ENCODE measurements at places on chromosomes 3 and 15.
A peak's percentile ranks its signal among the peaks of the same experiment; 100 is the strongest.

DNA sequence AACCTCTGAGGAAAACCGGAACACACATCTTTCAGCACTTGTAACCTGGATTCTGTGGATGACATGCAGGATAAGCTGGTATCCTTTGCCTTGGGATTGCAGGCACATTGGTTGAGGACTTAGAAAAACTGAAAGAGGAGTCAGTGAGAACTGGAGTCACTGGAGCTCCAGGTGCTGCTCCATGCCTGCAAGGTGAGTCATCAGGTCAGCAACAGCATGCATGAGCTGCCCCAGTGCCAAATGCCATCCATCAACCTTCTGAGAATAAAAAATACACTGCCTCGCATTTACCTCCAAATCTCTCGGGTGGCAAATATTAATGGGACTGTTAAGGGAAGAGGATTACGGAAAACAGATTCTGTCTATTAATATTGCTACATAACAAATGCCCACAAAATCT is 729.1 kb downstream of the NTRK3 start:
- DNase-seq, result no peak

DNA sequence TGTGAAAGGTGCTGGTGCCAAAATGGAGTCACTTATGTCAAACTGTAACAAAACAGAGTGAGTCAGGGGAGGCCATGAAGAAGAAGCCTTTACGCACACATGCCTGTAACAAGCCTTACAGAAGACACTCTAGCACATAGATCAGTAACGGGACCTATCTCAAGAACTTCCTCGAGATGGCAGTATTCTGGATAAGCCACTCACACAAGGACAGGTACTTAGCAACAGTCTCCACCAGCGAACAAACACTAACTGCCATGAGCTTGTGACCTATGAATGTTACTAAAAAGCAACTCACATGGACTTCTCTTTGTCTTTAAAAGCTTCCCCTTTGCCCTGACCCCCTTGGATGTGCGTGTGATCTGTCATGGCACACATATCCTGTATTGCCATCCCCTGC is 235.1 kb downstream of the CD47 start:
- no peak for DNase-seq

GRCh38 chr3:14273901-14274611 is 95.4 kb downstream of the LSM3 start:
- DNase-seq, result no peak

- DNase-seq, result peak; percentile 79
Measured at GRCh38 chr3:62562596-62562995, 189.2 kb upstream of the FEZF2 start.

DNA sequence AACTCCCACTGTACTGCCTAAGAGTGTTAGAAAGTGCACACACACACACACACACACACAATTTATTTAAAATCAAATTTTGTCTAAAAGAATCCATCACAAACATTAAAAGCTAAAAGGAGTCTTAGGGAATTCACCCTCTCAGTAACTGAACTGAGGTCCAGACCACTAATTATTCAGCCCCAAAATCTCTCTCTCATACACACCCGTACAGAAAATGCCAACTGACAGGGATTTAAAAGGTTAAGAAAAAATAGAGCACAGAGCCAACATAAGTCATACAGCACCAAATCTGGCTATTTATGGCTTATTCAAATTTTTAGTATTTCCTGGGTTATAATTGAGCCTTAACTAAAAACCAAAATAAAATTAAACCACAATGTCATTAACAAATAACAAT is 20.7 kb downstream of the GBE1 start:
- DNase-seq, result no peak

DNA sequence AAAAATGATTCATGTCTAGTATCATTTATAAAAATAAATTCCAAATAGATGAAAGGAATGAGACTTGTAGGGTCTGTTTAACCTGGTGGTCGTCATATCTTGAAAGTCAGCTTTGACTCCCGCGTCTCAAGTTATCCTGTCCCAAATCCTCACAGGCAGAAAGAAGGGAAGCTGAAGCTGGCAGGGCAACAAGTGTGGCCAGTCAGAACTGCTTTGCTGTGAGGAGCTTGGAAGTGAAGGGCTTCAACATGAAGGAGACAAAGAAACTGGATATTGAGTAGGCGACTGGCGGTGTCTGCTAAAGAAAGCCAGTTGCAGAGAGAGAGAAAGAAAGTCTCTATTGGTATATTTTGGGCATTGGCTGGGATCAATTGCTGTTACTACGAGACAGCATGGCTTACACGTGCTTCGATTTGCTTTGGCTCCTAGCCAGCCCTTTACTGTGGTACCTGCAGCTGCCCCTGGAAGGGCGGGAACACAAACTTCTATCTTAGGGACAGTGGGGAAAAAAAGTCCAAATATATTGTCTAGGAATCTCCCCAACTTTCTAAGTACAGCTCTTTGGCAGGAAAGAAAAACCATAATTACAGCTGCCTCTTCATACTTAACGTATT is 107.2 kb downstream of the CHST2 start:
- no peak for DNase-seq

DNA sequence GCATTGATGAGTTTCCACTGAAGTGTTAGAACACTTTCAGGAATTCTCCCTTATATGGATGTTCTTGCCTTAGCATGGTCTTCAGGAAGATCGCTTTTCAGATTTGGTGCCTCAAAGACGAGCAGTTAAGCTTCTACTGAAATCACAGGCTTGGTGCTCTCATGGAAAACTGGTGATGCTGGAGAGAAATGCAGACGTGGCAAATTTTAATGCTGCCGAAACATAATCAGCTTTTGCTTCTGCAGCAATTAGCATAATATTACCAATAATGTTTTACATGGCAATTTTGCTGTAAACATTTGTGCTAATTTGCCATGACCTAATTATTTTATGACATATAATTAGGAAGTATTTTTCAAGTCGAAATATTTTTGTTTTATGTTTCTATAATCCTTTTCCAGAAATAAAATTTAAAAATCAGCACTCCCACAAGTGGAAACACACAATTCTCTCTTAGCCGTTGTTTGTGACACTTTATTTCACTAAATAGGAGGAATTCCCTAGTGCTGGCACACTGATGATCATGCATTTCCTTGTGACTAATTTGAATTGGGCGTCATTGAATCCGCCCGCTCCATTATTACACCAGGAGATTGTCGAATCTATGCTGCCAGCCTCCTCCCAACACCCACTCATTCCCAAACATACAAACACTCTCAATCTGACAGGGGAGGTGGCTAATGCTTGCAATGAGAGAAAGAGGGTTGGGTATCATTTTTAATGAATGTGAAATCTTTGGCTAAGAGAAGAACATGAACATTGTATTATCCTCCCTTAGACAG is 506.8 kb upstream of the PPP2R3A start:
- DNase-seq, result no peak

GRCh38 chr3:167913219-167913835 is 177.8 kb downstream of the SERPINI1 start:
- DNase-seq, result peak; percentile 84

GRCh38 chr3:27138562-27138961 is 230.6 kb downstream of the NEK10 start:
- no peak for DNase-seq

DNA sequence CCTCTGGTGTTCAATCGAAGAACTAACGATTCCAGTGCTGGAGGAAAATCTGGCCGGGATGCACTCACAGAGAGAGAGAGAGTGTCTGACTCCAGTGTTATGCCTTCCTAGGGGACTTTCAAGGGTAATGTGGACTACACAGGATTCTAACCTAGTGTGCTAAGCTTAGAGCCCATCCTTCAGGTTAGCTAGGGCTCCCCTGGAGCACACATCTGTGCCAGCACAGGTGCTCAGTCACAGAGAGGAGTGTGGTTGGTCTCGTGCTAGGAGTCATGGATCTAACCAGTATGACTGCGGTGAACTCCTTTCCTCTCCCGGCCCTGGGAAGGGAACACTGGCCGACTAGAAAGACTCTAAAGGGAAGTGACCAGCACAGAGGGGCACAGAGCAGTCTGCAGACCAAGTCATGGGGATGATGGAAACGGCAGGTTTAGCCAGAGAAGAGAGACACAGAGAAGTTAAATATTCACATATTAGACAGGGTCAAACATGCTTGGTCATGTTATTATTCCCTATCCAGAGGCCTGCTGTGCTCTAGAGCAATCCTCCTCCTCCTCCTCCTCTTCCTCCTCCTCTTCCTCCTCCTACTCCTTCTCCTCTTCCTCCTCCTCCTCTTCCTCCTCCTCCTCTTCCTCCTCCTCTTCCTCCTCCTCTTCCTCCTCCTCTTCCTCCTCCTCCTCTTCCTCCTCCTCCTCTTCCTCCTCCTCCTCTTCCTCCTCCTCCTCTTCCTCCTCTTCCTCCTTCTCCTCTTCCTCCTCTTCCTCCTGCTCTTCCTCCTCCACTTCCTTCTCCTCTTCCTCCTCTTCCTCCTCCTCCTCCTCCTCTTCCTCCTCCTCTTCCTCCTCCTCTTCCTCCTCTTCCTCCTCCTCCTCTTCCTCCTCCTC is 280.3 kb downstream of the XXYLT1 start:
- DNase-seq, result no peak

GRCh38 chr3:32307591-32307990 is 69.1 kb downstream of the CMTM8 start:
- DNase-seq, result no peak

GRCh38 chr15:40776537-40777141 is 6.9 kb downstream of the C15orf62 start:
- DNase-seq, result peak; percentile 68

DNA sequence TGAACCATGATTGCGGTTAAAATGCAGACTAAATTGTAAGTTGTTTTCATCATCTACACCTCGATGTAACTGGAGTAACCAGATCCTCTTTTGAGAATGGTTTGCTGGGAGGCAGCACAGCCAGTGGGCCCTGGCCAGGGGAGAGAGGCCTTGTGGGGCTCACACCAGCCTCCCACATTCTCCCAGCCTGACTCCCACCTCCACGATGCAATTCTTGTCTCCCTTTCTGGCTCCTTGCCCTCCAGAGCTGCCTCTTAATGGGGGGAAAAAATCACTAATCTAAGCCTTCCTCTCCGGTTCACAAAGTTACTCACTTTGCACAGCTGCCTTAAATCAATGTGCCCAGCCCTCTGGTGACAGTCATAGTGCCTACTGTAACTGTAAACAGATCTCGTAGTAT is 17.9 kb upstream of the PAQR5 start:
- no peak for DNase-seq

DNA sequence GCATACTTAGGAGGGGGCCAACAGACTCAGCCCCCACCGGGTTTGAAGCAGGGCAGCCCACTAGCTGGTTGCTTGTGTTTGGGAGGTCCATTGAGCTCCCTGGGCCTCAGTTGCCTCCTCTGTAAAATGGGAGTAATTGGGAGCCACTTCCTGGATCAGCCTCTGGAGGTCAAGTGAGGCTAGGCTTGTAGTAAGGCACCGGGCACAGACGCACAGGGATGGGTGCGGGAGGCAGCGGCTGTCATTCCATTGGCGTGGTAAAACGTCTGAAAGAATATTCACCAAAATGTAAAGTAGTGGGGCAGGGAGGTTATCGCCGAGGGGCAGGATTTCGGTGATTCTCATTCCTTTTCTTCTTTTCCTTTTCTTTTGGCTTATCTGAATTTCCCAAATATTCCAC is 64.6 kb downstream of the TLE3 start:
- DNase-seq, result no peak

DNA sequence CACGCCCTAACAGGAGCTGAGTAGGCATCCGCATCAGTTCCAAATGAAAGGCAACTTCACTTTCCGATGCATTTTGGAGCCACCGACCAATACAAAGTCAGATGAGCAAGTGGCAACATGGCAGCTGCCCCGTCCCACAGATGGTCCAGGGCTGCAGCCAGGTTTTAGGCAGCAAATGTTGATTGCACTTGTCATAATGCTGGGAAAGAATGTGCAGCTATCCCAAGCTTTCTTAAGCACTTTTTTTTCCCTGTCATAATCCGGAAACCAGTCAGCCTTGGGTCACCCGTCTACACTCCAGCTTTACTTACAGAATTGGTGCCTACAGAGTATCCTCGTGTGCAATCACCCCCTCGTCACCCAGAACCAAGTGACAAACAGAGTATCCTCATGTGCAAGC is 147.7 kb downstream of the CHSY1 start:
- no peak for DNase-seq

GRCh38 chr3:99319450-99319849 is 318.9 kb upstream of the COL8A1 start:
- no peak for DNase-seq

- DNase-seq, result no peak
Measured at GRCh38 chr3:1552831-1553230, 460.0 kb downstream of the CNTN6 start.

DNA sequence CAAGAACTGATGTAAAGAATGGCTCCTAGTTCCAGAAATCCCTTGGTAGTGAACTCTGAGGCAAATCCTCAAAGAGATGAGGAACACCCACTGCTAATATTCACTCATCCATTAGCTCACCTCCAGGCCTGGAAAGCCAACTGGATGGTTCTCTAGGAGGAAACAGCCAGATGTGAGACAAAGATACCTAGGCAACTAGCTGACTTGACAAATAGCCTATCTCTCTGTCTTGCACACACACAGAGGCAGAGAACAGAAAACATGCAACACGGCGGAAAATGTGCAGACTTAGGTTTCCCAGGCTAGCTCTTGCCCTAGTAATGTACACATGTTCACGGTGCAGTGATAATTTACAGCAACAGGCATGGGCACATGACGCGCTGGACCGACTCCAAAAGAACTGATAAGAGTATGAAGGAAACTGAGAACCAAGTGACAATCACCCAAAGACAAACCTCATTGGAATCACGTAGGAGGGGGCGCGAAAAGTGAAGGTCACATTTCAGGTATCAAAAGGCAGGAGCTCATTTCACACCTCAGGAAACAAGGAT is 318.1 kb downstream of the FOXP1 start:
- DNase-seq, result no peak

- DNase-seq, result no peak
Measured at GRCh38 chr3:31505371-31506048, 27.2 kb upstream of the STT3B start.

GRCh38 chr3:134903837-134904236 is 108.8 kb downstream of the EPHB1 start:
- no peak for DNase-seq

DNA sequence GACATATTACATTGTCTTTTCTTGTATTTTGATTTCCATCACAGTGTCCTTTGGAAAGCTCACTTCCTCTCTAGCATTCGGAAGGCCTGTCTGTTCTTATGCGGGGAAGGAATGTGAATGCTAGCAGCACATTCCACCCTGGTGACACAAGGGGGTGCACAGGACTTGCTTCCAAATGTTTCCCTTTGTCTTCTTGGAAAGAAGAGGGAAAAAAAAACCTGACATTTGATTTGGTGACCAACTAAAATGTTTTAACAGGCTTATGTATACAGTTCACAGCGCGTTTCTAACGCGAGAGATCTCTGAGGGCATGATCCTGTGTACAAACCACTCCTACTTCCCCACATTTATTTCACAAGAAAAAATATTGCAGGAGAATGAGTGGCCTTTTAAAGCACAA is 107.6 kb upstream of the FXR1 start:
- peak; percentile 29 for DNase-seq

DNA sequence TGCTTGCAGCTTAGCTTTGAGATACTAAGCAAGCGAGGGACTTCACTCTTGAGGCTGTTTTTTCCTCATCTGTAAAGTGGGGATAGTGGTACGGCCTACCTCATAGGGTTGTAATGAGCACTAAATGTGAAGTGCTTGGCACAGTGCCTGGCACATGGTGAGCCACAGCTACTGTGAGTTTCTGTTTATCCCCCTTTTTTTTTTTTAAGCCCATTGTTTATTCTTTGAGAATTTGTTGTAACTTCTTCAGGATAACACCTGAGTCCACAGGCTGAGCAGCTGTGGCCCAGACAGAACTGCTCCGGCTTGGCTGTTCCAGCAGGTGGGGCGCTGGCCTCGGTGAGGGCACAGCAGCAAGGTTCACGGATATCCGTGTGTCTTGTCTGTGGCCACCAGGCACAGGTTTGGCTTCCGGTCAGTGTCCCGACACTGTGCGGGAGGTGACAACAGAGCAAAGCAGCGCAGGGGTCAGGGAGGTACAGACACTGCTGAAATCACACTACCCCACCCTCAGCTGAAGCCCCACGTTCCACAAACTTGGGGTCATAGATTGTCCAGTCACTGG is 7.3 kb upstream of the ISG20 start:
- no peak for DNase-seq

All from stromal cell of bone marrow (primary cell).